ENCODE measurements at places on chromosomes 1 and 21.
A peak's percentile ranks its signal among the peaks of the same experiment; 100 is the strongest.

GRCh38 chr1:246317332-246318035 is 189.6 kb downstream of the SMYD3 start:
- H3K27ac ChIP-seq: no peak overlapping the region
- no peak for DNase-seq
- no peaks in the 10 kb centered on the region for H3K27me3 ChIP-seq
- H3K36me3 ChIP-seq: no peaks in the 10 kb centered on the region
- H3K4me3 ChIP-seq: no peak overlapping the region

DNA sequence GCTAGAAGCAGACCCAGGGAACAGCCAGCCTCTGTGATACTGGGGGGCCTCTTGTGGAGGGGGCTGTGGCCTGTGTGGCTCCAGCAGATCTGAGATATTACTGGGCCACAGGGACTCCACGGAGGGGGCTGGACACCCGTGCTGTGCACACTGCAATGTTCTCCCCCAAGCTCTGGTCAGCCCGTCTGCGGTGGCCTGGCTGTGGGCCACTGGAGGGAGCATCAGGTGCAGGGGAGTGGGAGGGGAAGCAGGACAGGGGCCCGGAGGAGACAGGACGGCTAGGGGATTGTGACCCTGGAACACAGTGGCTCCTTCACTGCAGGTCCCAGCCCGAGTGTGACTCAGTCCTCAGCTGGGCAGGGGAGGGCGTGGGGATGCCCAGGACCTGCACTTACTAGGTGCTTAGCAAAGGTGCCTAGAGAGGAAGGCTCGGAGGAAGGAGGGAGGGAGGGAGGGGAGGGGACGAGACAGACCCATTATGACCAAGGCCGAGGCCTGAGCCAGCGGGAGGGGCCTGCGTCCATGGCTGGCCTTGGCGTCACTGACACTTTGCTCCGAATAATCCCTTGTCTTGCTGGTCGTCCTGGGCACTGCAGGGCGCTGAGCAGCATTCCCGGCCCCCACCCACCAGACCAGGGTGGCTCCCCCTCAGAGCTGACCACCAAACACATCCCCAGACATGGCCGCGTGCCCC is 44.2 kb downstream of the PRDM16 start:
- DNase-seq: no peak
- H3K4me3 ChIP-seq: no peak overlapping the region
- no peak overlapping the region for H3K27ac ChIP-seq
- H3K4me1 ChIP-seq: no peaks in the 10 kb centered on the region
- H3K27me3 ChIP-seq: peaks cover 8% of the 10 kb centered on the region

DNA sequence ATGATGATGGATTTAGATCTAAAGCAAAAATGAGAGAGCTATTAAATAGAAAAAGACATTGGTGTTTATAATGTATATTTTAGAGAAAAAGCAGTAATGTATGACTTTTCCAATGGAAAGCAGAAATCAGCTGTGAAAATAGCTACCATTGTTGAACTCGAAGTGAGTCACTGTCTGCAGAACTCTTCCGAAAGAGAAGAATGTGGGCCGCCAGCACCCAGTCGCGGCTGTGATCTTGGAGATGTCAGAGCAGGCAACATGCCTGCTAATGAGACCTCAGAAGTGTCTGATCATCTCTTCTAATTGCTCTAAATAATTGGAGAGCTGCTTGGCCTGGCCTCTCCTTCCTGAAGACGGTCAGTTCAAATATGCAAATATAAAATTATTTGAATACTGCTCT is 333.6 kb upstream of the RUNX1 start:
- peaks cover 3% of the 10 kb centered on the region for H3K27me3 ChIP-seq
- no peaks in the 10 kb centered on the region for H3K36me3 ChIP-seq
- DNase-seq: no peak
- H3K27ac ChIP-seq: no peak overlapping the region
- no peaks in the 10 kb centered on the region for H3K4me1 ChIP-seq

DNA sequence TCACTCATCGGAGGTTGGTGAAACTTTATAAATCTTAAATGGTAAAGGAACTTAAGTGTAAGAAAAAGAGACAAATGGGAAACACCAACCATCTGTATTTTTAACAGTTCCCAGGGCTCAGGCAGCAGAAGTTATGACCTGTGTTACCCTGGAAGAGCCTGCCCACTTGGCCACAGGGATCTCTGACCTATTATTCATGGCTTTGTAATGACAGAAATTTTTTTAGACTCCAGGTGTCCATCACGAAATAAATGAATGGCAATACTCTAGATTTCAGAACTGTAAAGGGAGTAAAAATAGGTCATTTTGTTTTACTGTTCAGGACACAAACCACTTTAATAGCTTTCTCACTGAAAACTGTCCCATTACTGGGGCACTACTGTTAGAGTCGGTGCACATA is 389.8 kb downstream of the VAV3 start:
- H3K27ac ChIP-seq: no peak overlapping the region
- peaks cover 26% of the 10 kb centered on the region for H3K27me3 ChIP-seq
- H3K4me3 ChIP-seq: no peak overlapping the region
- no peak for DNase-seq
- peaks cover 3% of the 10 kb centered on the region for H3K4me1 ChIP-seq

DNA sequence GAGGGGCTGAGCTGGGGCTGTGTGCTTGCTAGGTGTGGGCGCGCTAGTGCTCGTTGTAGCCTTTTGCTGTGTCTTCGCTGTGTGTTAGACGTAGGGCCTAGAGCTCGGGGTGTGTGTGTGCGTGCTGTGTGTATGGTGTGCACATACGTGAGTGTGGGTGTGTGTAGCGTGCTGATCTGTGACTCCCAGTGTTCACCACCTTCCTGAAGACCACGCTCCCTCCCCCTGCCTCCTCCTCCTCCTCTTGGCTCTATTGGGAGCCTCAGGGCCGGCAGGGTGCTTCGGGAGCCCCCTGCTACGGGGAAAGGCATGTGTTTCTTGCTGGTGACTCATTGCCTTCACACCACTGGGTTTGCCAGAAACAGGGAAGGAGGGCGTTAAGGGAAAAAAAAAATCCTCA is 9.4 kb upstream of the KCNC4 start:
- H3K36me3 ChIP-seq: peaks cover 11% of the 10 kb centered on the region
- no peak overlapping the region for H3K4me3 ChIP-seq
- no peak overlapping the region for H3K27ac ChIP-seq
- no peak for DNase-seq
- peaks cover 17% of the 10 kb centered on the region for H3K4me1 ChIP-seq

DNA sequence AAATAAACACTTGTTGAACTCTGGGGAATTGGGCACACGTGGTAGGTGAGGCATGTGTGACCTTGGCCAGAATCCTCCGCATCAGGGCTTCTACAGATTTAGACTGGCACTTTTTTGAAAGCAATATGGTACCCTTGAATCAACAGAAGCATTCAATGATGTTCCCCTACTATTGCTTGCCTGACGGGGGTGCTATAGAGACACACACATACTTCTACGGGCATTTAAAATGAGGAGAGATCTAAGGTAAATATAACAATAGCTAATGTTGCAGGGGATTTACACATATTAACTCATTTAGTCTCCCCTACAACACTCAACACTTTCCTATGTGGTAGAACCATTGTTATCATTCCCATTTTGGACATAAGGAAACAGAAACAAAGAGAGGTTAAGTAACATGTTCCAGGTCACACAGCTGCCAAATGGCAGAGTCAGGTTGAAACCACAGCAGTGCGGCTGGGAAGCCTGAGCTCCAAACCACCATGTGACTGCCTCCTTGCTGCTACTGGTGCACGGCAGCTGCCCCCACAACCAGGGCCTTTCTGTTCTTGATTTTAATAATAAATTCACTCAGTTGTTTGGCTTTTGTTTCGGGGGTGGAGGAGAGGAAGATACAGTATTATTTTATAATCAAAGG is 147.4 kb downstream of the ZNF281 start:
- H3K4me1 ChIP-seq: no peaks in the 10 kb centered on the region
- no peak overlapping the region for H3K27ac ChIP-seq
- no peaks in the 10 kb centered on the region for H3K27me3 ChIP-seq
- H3K36me3 ChIP-seq: no peaks in the 10 kb centered on the region
- DNase-seq: no peak

GRCh38 chr21:33367309-33367973 is 35.8 kb upstream of the IFNGR2 start:
- H3K4me1 ChIP-seq: peaks cover 4% of the 10 kb centered on the region
- peaks cover 24% of the 10 kb centered on the region for H3K36me3 ChIP-seq
- peak overlapping the region; percentile 0 for H3K27ac ChIP-seq
- DNase-seq: no peak
- H3K4me3 ChIP-seq: peak overlapping the region; percentile 57

GRCh38 chr1:22174446-22175220 is 31.7 kb upstream of the WNT4 start:
- no peak for DNase-seq
- no peaks in the 10 kb centered on the region for H3K4me1 ChIP-seq
- H3K27ac ChIP-seq: no peak overlapping the region
- H3K36me3 ChIP-seq: no peaks in the 10 kb centered on the region
- H3K27me3 ChIP-seq: peaks cover 2% of the 10 kb centered on the region

DNA sequence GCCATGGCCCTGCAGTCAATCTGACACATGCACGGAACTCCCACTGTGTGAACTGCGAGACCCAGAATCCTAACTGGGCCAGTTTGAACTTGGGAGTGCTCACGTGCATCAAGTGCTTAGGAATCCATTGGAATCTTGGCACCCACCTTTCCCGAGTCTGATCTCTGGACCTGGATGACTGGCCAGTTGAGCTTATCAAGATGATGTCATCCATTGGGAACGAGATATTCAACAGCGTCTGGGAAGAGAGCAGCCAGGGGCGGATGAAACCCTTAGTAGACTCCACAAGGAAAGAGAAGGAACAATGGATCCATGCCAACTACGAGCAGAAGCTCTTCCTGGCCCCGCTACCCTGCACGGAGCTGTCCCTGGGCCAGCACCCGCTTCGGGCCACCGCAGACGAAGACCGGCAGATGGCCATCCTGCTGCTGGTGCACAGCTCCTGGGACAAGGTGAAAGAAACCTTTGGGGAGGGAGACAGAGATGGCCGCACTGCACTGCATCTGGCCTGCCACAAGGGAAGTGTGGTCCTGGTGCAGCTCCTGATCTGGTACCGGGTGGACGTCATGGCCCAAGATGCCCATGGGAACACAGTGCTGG is 3.1 kb upstream of the TDRD5 start:
- H3K27me3 ChIP-seq: no peaks in the 10 kb centered on the region
- no peaks in the 10 kb centered on the region for H3K4me1 ChIP-seq
- DNase-seq: no peak
